ENCODE measurements at places on chromosomes 7 and 10. TPM values are rescaled to one million over a fixed set of nuclear protein-coding genes. Genes with fewer than 3 reads are reported as not detected.

- no peak overlapping the region for H3K4me3 ChIP-seq
- no peaks in the 10 kb centered on the region for H3K27me3 ChIP-seq
- DNase-seq, result no peak
- no peaks in the 10 kb centered on the region for H3K36me3 ChIP-seq
These were observed 126.0 kb upstream of the CALN1 start for GRCh38 chr7:72538147-72538546.

- peaks cover 18% of the 10 kb centered on the region for H3K4me1 ChIP-seq
- H3K27ac ChIP-seq, result no peak overlapping the region
- no peak for DNase-seq
- H3K36me3 ChIP-seq, result peaks cover 6% of the 10 kb centered on the region
- H3K27me3 ChIP-seq, result no peaks in the 10 kb centered on the region
- H3K4me3 ChIP-seq, result no peak overlapping the region
These were observed 135.9 kb downstream of the LRRC4 start for GRCh38 chr7:127895360-127895759.

DNA sequence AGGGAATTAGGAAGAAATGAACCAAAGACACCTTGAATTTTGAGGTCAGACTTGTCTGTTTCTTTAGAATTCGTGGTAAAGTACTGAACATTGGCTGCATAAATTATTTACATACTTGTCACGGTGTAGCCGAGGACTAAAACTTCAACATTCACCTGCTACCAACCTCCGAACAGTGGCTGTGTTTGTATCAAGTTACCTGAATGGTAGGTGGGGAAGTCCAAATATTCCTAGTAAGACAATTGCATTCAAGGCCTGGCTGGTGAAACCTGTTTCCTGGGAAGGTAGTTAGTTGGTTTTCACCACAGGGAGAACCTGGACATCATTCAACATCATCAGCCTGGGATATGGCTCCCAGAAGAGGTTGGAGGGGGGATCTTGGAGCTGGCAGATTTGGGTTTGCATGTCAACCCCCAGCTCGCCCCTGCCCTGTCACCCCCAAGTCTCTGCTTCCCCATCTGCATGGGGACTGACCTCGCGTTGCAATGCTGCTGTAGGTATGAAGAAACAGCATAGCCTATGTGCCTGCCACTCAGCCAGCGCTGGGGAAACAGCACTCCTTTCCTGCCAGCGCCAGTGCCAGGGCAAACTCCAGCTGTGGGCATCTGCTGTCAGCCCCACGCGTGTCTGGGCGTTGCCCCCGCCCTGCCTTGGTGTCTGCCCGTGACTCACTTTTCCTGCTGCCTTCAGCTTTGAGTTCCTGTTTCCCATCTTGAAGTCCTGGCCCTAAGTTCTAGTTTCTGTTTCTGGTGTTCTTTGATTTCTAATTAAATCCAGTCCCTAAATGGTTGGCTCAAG is 12.7 kb upstream of the LARP4B start:
- peak; percentile 59 for DNase-seq
- H3K4me3 ChIP-seq, result no peak overlapping the region
- no peaks in the 10 kb centered on the region for H3K4me1 ChIP-seq
- no peaks in the 10 kb centered on the region for H3K36me3 ChIP-seq

DNA sequence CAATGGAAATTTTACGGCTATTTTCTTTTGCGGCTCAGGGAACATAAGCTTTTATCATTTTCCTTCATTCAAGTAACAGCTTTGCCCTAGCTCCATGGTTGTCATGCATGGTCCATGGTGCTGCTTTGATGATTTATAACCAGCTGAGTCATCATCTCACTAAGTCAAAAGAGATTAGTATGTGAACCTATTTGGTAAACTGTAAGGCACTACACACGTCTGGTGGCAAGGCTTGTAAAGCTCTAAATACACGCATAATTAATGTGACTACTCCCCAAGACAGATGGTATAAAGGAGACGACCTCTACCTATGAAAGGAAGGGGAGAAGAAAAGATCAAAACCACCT is 340.2 kb downstream of the KCNMA1 start:
- H3K27ac ChIP-seq, result no peak overlapping the region
- H3K4me1 ChIP-seq, result no peaks in the 10 kb centered on the region
- H3K4me3 ChIP-seq, result no peak overlapping the region
- peaks cover 91% of the 10 kb centered on the region for H3K27me3 ChIP-seq

DNA sequence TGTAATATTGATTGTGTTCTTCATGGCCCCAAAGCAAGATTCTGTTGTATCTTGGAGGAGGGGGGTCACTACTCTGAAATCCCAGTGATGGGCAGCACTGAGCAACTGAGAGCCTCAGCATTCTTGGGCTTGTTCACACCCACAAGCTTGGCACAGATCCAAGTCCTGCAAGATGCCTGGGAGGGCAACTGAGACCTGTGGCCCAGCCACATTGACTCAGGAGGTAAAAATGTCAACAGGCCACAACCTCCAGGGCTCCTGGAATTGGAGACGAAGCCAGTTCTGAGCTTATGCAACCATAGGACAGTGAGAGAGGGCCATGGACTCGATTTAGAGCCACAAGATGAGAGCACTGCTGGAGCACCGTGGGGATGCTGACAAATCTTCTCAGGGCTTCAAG is 3.1 kb upstream of the DOCK1 start:
- H3K4me3 ChIP-seq, result no peak overlapping the region
- peaks cover 25% of the 10 kb centered on the region for H3K4me1 ChIP-seq
- H3K27me3 ChIP-seq, result no peaks in the 10 kb centered on the region
- H3K27ac ChIP-seq, result no peak overlapping the region

- no peak overlapping the region for H3K27ac ChIP-seq
- no peaks in the 10 kb centered on the region for H3K36me3 ChIP-seq
- no peaks in the 10 kb centered on the region for H3K27me3 ChIP-seq
These were observed 175.1 kb upstream of the HDAC9 start for GRCh38 chr7:18320422-18320821.

DNA sequence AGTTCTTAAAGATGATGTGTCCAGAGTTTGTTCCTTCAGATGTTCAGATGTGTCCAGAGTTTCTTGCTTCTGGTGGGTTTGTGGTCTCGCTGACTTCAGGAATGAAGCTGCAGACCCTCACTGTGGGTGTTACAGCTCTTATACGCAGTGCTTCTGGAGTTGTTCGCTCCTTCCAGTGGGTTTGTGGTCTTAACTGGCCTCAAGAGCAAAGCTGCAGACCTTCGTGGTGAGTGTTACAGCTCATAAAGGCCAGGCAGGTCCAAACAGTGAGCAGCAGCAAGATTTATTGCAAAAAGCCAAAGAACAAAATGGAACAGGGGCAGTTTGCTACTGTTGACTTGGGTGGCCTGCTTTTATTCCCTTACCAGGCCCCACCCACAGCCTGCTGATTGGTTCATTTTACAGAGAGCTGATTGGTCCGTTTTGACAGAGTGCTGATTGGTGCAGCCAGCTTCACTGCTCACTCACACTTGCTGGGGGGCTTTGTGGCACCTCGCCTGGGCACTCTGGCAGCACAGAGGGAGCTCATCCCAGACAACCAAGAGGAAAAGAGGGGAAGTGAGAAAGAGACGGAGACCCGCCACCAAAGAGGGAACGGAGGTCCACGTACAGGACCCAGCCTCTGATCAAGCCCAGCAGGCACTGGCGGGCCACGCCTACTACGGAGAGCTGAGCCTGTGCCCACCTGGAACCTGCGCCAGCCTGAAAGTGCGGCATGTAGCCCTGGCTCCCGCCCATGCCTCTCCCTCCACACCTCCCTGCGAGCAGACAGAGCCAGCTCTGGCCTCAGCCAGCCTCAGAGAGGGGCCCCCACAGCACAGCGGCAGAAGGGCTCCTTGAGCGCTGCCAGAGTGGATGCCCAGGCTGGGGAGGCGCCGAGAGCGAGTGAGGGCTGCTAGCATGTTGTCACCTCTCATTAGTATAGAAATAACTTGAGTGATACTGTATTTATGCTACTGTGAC is 55.8 kb upstream of the SEMA3C start:
- H3K4me1 ChIP-seq, result no peaks in the 10 kb centered on the region
- H3K36me3 ChIP-seq, result no peaks in the 10 kb centered on the region
- H3K27ac ChIP-seq, result no peak overlapping the region
- no peaks in the 10 kb centered on the region for H3K27me3 ChIP-seq
- no peak overlapping the region for H3K4me3 ChIP-seq

- peaks cover 17% of the 10 kb centered on the region for H3K36me3 ChIP-seq
- H3K4me3 ChIP-seq, result peak overlapping the region; percentile 84
- H3K4me1 ChIP-seq, result peaks cover 63% of the 10 kb centered on the region
These were observed 1.8 kb downstream of the DDIT4 start for GRCh38 chr10:72275351-72276012.

The TRIL gene
- total RNA-seq, result 1.9 TPM

The MEIG1 gene
- not detected for total RNA-seq

GRCh38 chr7:29207162-29207801 is 12.7 kb downstream of the CHN2 start:
- no peak overlapping the region for H3K27ac ChIP-seq
- no peaks in the 10 kb centered on the region for H3K36me3 ChIP-seq
- H3K4me3 ChIP-seq, result no peak overlapping the region
- no peaks in the 10 kb centered on the region for H3K4me1 ChIP-seq

GRCh38 chr7:55193245-55193644 is 171.9 kb upstream of the LANCL2 start:
- peak overlapping the region; percentile 14 for H3K27ac ChIP-seq
- H3K36me3 ChIP-seq, result peaks cover 6% of the 10 kb centered on the region
- no peak overlapping the region for H3K4me3 ChIP-seq
- peaks cover 36% of the 10 kb centered on the region for H3K4me1 ChIP-seq

DNA sequence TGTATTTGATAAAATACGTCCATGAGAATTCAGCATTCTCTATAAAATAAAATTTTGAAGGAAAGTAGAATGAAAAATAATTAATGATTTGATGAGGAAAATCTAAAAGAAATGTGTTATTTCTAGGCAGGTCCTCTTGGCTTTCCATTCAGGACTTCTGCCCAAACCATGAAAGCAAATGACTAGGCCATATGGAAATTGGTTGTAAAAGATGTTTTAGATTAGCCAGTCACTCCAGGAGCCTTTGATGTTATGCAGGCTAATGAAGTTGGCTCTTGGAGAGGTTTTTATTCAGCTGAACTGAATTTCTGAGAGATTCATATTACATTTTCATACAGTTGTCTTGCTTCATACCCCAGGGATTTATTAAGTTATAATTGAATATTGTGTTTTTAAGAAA is 452.8 kb downstream of the SDK1 start:
- H3K27me3 ChIP-seq, result no peaks in the 10 kb centered on the region
- no peak overlapping the region for H3K27ac ChIP-seq
- H3K4me1 ChIP-seq, result no peaks in the 10 kb centered on the region
- no peak overlapping the region for H3K4me3 ChIP-seq

The INHBA gene
- total RNA-seq, result 8.6 TPM

DNA sequence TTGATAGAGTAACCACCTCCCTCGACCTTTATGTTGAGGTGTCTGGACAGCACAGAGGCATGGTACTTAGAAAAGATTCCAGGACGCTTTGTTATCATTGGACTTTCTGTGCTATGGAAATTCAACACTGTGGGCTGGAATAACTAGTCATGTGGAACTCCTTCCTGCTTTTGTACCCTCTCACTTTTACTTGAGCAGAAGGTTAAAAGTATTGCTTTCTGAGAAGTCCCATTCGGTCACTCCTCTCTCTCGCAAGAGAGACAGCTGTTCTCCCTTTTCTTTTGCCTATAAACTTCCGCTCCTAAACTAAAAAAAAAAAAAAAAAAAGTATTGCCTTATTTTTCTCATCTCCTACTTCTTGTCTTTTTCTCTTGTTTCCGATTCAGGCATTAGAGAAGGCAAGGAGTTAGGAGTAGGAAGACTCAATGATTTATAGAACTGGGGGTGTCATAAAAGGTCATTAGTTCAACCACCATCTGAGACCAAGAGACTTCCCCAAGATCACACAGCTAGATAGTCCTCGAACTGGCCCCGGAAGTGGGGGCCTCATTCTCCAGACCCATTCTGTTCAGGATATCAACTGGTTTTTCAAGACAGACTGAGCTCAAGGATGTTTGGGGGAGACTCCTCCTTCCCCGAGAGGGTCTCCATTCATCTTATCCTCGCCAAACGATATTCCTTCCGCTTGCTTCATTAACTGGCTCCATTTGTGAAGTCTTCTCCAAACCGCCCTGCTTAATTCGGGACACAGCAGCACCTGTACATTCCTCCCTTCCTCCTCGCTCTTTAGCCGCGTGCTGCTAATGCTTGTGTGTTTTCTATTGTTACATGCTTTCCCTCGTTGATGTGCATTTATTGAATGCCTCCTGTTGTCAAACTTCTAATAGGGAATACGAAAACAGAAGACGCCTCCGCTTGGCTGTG is 995 bp upstream of the INPP5F start:
- no peak for DNase-seq
- H3K27ac ChIP-seq, result peak overlapping the region; percentile 98
- H3K4me1 ChIP-seq, result peaks cover 36% of the 10 kb centered on the region

DNA sequence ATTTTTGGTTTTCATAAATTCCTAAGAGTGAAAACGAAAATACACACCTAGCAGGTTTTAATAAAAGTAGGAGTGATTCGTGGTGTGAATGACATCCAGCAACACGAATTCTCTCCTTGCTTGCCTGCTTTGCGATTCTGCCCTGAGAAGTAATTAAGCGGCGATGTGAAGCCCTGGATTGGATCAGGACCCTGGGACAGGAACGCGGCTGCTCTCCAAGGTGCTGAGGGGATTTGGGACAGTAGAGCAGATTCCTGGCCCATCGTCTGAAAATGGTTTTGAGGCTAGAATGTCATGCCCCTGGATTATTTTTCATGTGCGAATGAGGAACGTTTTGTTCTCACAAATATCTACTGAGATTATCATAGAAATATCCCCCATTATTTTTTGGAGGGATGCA is 7.8 kb downstream of the NPS start:
- DNase-seq, result no peak
- H3K4me3 ChIP-seq, result no peak overlapping the region
- H3K27me3 ChIP-seq, result peaks cover 39% of the 10 kb centered on the region

- H3K27me3 ChIP-seq, result no peaks in the 10 kb centered on the region
- no peaks in the 10 kb centered on the region for H3K36me3 ChIP-seq
- peak overlapping the region; percentile 21 for H3K27ac ChIP-seq
These were observed 42.8 kb downstream of the ARHGAP21 start for GRCh38 chr10:24680647-24681524.

DNA sequence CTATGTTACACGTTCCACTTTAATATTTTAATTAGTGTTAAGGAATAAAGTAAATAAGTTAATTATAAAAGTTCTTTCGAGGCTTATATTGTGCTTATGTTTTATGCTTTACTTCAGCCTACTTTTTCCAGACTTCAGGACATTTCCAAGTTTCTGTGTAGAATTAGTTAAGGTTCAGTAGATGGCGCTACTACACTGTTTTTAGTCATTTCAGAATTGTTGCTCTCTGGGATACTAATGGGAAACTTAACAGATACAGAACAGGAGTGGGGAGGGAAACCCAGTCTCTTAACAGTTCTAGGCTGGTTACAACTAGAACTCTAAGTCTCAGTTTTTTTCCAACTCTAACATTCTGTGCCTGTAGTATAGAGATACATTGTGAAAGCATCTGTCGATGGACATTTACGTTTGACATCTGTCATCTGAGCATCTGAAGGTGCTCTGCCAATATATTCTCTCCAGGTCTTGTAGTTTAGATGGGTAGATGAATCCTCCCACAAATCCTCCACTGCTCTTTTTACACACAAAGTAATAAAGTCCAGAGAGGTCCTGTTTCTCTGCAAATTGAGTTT is 56.8 kb upstream of the FAM171A1 start:
- no peak overlapping the region for H3K27ac ChIP-seq
- DNase-seq, result no peak
- H3K36me3 ChIP-seq, result no peaks in the 10 kb centered on the region

DNA sequence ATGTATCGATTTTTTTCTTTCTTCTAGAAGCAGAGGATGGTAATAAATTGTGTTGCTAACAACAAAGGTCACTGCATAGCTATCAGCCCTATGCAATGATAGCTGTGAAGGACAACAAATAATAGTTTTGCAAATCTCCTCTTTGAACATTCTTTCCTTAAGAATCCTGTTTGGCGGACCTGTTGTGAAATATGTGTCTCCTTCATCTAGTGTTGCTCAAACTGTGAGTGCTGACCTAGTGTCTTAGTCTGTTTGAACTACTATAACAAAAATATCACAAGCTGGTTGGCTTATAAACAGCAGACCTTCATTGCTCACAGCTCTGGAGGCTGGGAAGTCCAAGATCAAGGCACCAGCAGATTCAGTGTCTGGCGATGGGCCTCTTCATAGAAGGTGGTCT is 53.7 kb downstream of the CAV1 start:
- peaks cover 61% of the 10 kb centered on the region for H3K4me1 ChIP-seq
- H3K36me3 ChIP-seq, result no peaks in the 10 kb centered on the region

The FAM171A1 gene
- 8.3 TPM for total RNA-seq

Measured in left ventricle myocardium inferior (tissue), 1 donor.